Ovary (tissue), 10 donors: ENCODE measurements at places on chromosomes 3 and 15. TPM values are rescaled to one million over a fixed set of nuclear protein-coding genes. Genes with fewer than 3 reads are reported as not detected.

Gene ZBED2
- 0.15 TPM for polyA plus RNA-seq

Gene RARB
- 3.5 TPM for polyA plus RNA-seq

GRCh38 chr3:41258239-41258800, 59.0 kb downstream of the CTNNB1 start:
- no peak for DNase-seq

Gene TMEM158
- polyA plus RNA-seq: 0.98 TPM

Gene MAP1A
- polyA plus RNA-seq: 4.0 TPM

DNA sequence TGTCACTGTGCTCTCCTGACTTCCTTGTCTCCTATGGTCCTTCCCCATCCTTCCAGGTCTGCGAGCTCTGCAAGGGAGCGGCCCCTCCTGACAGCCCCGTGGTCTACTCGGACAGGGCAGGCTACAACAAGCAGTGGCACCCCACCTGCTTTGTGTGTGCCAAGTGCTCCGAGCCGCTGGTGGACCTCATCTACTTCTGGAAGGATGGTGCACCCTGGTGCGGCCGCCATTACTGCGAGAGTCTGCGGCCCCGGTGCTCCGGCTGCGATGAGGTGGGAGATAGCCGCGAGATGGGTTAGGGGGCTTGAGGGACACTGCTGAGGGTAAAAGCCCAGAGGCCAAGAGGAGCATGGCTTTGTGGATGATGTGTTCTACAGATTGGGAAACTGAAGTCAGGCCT, 63.8 kb downstream of the LMCD1 start:
- no peak for DNase-seq

GRCh38 chr3:133191818-133192217, 153.6 kb downstream of the TMEM108 start:
- DNase-seq: no peak

- DNase-seq: no peak
Observed at GRCh38 chr3:151428386-151428785, 32.5 kb downstream of the IGSF10 start.

Gene CCDC80
- polyA plus RNA-seq: 539 TPM

Gene ESYT3
- 0.53 TPM for polyA plus RNA-seq

Gene PDCD7
- 29.8 TPM for polyA plus RNA-seq

Gene ACTC1
- 22.6 TPM for polyA plus RNA-seq

DNA sequence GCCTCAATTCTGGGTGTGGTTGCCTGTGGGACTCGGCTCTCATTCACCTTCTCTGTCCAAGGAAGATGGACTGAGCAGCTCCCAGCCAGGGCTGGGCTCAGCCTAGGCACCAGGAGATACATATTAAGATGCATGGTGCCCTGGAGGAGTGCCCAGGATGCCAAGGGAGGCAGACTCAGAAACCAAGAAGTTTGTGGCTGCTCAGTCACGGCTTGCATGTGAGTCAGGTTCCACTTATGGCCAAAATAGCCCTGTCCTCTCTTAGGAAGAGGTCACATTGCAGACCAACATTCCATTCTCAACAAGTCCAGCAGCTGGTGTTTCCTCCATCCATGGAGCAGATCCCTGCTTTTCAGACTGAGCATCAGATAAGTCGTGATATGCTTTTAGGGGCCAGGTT, 21.8 kb downstream of the CDCP1 start:
- DNase-seq: no peak

Gene DGKG
- 7.0 TPM for polyA plus RNA-seq

DNA sequence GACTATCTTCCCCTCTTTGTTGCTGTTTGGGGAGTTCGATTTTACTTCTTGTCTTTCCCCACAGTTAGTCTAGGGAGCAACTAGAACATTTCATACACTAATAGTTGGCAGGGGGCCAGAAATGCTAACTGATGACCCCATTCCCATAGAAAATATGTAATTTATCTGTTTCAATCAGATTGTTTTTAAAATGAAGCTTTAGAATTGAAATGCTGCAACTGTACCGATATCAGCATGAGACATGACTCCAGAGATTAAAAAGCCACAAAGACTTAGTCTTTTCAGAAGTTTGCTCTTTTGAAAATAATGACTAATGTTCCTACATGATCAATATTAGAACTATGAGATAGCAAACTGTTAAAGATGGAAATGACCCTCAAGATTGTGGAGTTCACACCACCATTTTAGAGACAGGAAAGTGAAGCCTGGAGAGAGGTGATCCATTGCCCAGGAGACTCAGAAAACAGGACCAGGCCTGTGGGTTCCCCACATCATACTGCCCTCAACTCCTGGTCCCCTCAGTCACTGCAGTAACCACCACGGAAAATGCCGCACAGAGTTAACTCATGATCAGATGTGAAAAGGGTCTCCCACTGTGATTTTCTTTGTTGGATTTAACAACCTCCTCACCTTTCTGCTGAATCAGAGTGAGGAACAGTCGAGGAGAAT, 130.3 kb downstream of the CHDH start:
- no peak for DNase-seq

DNA sequence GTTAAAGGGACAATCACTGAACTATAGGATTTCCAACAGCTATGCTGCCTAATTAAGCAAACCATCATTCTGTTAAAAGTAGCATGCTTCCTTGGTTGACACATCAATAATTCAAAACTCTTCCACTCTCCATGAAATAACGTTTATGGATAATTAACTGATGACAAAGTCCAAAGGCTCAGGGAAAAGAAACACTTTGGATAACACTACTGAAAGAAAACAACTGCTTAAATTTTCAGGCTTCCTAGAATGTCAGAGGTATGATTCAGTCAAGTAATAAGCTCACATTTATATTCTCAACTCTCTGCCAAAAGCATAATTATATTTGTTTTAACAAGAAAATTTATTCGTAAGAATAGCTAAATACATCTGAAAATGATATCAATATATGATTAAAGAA, 49.6 kb downstream of the WDR72 start:
- no peak for DNase-seq

Gene AADACL2
- not detected for polyA plus RNA-seq

DNA sequence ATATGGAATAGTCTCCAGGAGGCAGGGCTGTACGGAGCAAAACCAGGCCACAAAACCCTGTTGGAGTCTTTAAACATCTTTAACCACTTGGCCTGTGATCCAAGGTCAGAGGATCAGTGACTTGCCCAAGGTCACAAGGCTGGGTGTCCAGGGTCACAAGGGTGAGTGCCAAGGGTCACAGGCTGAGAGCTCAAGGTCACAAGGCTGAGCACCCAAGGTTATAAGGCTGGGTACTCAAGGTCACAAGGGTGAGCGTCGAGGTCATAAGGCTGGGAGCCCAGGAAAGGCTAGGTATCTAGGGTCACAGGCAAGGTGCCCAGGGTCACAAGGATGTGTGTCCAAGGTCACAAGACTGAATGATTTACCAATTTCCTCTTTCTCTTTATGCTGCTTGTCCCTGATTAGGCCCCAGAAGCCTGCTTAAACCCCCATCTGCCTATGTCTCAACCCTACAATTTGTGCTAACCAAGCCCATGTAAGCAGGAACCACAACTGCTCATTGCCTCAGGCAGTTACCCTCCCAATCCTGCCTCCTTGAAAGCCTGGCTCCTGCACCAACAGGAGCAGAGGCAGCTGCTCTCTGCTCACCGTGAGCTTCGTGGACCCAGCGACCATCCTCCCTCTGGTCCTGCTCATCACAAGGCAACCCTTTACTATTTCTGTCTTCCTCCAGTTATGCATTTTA, 51.5 kb downstream of the MGLL start:
- no peak for DNase-seq

DNA sequence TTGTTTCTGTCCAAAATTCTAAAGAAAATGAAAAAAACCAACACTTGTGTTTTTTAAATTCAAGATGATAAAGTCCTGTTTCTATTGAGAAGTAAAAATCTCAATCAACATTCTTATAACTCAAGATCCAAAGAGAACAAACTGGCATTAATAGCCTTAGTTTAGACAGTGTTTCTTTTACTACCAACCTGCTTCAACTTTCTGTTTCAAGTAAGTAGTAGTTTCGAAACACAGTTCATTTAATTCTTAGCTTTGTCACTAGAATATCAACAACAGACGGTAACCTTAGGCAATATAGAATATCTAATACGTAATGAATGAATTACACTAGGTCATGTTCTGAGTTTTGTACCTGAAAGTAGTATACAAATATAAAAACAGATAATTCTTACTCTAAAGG, 23.7 kb downstream of the CIP2A start:
- no peak for DNase-seq

Gene MYRIP
- polyA plus RNA-seq: 5.5 TPM

Gene KBTBD13
- 0.10 TPM for polyA plus RNA-seq

Gene IQCH
- 0.78 TPM for polyA plus RNA-seq

- peak; percentile 26 for DNase-seq
Observed at GRCh38 chr3:126349611-126350501, 7.4 kb downstream of the KLF15 start.

DNA sequence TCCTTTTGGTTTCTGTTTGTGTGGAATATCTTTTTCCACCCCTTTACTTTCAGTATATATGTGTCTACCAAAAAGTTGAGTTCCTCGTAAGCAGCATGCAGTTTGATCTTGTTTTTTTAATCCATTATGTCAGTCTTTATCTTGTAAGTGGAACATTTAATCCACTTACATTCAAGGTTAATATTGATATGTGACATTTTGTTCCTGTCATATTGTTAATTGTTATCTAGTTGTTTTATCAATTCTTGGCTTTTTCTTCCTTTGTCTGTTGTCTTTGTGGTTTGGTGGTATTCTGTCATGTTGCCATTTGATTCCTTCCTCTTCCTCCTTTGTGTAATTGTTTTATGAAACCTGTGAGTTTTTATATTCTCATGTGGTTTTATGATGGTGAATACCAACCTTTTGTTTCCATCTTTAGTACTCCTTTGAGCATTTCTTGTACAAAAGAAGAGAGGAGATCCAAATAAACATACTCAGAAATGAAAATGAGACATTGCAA, 43.4 kb upstream of the XCR1 start:
- DNase-seq: no peak

Gene GAP43
- 0.21 TPM for polyA plus RNA-seq

Gene TRIM42
- not detected for polyA plus RNA-seq

Gene FETUB
- not detected for polyA plus RNA-seq

Gene GP9
- not detected for polyA plus RNA-seq

DNA sequence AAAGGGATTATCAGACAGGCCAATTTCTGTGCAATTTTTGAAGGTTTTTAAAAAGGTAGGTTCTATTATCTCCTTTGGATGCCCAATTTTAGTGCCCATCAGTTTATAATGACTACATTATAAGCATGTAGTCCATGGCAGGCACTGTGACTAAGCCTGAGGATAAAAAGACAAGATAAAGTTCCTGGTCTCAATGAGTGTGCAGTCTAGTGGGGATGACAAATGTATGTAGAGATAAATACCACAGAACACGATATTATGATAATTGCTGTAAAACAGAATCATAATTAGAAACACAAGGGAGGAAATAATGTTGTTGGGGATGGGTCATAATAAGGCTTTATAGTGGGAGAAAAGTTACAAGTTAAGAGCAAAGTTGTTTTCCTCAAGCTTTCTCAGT, 163.1 kb downstream of the ZNF385D start:
- no peak for DNase-seq

- DNase-seq: no peak
Observed at GRCh38 chr3:58116161-58116955, 94.4 kb downstream of the DNASE1L3 start.

Gene BOC
- 28.6 TPM for polyA plus RNA-seq

DNA sequence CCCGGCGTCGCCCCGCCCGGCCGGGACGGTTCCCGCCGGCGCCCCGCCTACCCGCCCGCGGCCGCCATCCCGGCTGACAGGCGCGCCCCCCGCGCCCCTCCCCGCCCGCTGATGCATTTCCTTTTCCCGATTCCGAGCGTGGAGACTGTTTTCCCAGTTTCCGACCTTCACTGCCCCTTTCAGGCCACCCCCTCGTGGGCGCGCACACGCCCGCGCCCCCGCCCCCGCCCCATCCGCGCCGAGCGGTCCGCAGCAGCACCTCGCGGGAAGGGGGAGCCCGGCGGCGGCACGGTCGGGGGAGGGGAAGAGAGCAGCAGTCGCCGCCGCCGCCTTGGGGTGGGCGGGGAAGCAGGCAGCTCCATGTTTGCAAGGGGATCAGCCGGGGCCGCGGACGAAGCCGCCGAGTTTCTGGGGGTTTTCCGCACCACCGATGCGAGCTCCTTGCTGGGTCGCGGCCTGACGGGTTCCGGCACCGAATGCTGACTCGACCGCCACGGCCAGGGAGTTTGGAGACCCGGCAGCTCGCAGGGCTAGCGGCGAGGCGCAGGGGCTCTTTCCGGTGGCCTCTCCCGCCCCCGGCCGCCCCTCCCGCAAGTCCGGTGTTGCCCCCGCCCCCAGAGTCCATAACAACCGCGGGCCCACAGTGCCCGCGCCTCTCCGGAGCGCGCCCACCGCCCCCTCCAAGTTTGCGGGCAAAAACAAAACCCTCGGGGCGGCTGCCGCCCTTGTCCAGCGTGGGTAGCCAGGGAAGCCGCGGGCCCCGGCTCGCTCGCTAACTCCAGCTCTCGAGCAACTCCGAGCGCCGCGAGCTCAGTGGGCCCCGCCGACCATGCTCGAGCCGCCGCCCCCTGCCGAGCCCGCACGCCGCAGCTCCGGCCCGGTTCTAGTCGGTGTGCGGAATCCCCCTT, 3.2 kb upstream of the SIN3A start:
- DNase-seq: peak; percentile 33
